HuH-7 (cell line): ENCODE measurements at places on chromosomes 7 and 10.

GRCh38 chr7:151793991-151794507 lies 82.9 kb downstream of the PRKAG2 start:
- DNase-seq = no peak

DNA sequence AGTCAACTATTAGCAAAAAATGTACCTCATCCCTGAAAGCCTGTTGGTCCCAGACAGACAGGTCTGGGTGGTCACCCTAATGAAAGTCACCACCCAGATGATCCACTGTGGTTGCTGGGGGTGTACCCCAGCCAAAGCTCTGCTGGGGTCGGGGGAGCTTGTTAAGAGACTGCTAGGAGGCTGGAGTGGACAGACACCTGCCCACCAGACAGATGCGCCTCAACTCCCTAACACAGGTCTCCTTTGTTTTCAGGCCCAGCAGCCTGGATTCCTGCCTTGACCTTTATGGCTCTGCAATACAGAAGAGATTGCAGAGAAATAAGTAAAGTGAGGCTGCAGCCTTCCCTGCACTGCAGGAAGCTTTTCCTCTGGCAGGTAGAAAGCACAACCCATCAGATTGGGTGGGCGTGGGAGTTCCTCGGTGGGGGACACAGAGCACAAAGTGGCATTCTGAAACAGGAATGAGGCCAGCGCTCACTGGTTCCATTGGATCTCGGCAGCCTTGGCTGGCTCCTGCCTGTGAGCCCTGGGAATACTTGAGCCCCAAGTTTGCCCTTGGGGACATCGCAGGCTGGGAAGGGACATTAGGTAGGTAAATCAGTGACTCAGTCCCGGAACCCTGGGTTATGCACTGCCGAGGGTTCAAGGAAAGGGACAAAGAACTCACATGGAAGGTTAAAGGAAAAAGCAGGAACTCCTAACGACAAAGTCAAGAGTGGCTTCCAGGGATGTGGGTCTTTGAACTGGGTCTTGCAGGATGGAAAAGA lies 18.0 kb upstream of the ZNF488 start:
- DNase-seq = no peak

- DNase-seq = no peak
Observed at GRCh38 chr7:16850614-16851466, 30.9 kb downstream of the AGR3 start.

DNA sequence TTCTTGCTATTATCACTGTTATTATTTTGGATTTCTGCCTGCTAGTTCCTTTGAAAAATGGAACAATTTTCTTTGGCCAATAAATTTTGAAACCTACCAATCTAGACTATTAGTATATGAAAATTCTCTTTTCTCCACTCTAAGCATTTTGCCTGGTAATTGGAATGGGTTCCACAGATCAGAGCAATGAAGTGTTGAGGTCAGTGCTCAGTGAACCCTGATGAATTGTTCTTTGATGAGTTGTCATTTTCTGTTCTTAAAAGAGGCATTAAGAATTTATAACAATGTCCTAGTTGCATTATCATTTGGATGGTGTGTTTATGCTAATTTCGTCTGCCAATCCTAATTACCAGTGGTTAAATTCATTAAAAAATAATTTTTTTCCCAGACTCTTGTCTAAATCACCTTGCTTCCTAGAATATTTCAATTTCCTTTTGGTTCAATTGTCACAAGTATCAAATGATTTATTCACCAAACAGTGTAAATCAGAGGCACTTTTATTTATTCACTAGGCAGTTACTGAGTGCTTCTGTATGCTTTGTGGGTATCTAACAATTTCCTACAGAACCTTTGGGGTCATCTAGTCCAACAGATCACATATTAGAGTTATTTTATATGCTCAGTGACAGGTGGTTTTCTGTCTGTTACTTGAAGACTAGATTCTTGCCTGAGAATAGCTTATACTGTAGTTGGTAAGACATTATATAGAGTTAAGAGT lies 239.0 kb downstream of the DNAJB9 start:
- no peak for DNase-seq

- DNase-seq = no peak
Observed at GRCh38 chr10:124619195-124619594, 125.0 kb downstream of the FAM53B start.

- no peak for DNase-seq
Observed at GRCh38 chr10:3407208-3407607, 234.6 kb upstream of the PITRM1 start.

GRCh38 chr7:133230591-133231194 lies 22.2 kb upstream of the EXOC4 start:
- peak; percentile 29 for DNase-seq

GRCh38 chr10:115950320-115950719 lies 322.7 kb downstream of the GFRA1 start:
- no peak for DNase-seq

GRCh38 chr10:110649347-110650264 lies 5.5 kb downstream of the RBM20 start:
- no peak for DNase-seq

DNA sequence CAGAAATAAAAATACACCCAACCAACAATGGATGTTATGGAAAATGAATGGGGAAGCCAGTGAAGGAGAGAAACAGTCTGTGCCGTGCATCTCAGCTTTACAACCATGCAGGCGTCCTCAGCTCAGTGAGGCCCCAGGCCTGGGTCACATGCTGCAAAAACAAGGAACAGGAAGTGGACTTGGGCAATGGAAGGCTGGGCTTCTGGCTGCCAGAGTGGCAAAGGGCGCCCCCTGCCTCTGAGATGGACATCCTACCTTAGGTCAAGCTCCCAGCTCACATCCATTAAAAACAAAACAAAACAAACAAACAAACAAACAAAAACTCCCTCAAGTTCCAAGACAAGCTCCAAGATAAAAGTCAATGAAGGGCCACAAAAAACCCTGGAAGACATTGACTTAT lies 54.7 kb upstream of the AFAP1L2 start:
- peak; percentile 18 for DNase-seq

DNA sequence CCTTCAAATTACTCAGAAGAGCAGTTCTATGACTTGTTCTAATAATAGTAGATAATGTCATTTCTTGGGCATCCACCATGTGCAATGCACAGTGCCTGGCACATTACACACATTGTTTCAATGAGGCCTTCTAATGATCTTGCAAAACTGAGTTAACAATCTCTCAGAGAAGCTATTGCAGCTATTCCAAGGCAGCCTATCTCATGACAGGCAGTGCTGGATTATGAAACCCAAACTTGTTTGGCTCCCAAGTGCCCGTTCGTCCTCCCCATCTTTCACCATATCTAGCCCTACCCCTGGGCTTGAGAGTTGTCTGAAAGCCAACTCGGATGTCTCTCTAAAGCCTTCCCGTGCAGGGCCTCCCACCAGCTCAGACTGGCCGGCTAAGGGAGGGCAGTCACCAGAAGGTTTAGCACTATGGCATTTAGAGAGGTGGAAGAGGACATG lies 405.1 kb downstream of the PLXNA4 start:
- DNase-seq = no peak

DNA sequence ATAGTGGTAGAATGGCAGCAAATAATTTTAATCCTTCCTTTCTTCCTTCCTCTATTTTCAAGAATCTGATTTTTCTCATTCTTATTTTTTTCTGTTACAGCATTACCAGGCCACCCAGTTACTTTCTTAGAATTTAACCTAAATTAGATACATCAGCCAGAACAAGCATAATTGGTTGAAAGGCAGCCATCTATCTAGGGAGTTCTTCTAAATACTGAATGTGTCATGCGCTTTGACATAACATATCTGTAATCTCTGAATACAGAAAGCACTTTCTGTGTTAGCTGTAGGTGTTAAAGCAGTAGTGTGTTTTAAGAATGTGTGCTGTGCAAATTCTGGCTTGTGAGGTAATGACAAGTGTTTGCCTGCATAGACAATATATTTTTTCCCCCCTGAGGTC lies 97.3 kb downstream of the BTRC start:
- DNase-seq = no peak

GRCh38 chr10:76723844-76724243 lies 913.8 kb downstream of the KCNMA1 start:
- no peak for DNase-seq

DNA sequence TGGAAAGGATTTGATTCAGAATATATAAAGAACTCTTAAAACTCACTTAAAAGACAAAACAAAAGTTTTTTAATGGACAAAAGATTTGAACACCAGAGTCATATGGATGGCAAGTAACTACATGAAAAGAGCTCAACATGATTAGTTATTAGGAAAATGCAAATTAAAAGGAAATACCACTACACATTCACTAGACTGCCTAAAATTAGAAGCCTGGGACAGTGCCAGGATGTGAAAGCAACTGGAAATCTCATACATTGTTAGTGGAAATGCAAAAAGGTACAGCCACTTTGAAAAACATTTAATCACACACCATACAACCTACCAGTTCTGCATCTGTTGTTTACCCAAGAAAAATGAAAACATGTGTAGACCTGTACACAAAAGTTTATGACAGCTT lies 48.8 kb downstream of the RALA start:
- no peak for DNase-seq

DNA sequence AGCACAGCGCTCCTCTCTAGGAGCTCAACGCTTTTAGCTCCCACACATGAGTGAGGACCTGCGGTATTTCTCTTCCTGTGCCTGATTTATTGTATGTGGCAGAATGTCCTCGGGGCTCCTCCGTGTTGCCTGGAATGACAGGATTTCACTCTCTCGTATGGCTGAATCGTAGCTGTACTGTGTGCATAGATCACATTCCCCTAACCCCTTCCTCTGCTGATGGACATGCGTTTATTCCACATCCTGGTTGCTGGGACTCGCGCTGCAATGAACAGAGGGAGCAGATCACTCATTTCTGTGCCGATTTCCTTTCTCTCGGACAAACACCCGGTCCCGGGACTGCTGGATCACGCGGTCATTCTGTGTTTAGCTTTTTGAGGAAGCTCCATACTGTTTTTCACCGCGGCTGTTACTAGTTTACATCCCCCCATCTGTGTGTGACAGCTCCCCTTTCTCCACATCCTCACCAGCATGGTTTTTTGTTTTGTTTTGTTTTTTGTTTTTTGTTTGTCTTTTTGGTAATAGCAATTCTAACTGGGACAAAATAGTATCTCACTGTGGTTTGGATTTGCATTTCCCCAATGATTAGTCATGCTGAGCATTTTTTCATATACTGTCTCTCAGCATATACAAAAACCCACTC lies 76.3 kb downstream of the FOXL3 start:
- no peak for DNase-seq

DNA sequence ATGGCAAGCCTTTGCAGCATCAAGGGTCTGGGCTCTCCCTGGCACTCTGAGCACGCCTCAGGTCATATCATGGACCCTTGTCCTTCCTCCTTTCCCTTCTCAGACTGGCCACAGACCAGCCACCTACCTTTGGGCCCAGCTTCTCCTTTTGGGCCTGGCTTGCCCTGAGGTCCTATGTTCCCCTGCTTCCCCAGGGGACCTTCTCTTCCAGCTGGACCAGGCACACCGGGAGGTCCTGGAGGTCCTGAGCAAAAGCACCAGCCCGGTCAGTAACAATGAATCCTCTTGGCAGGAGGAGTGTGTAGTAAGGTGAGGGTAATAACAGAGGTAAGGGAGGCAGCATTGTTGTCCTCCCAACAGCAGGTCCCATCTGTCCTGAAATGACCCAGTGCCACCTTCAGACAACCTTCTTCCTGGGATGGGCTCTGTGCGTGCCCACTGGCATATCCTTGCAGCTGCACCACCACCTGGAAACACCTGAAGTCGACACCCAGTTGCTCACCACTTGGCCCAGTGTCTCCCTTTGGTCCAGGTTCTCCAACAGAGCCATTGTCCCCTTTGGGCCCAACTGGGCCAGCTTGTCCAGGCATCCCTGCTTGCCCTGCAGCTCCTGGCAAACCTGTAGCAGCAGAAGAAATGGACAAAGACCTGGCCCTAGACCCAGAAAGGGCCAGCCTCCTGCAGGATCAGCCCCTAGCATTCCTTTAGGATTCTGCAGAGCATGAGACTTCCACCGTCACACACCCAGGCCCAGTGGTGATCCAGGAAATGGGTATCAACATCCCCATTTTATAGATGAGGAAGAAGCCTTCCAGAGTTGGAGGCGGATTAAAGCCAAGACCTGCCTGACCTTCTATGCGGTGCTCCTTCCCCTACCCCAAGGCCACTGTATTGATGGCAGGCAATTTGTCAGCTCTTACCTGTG lies 6.4 kb downstream of the SFTPD start:
- DNase-seq = no peak

GRCh38 chr10:14625765-14626525 lies 148.8 kb downstream of the FAM107B start:
- DNase-seq = no peak

DNA sequence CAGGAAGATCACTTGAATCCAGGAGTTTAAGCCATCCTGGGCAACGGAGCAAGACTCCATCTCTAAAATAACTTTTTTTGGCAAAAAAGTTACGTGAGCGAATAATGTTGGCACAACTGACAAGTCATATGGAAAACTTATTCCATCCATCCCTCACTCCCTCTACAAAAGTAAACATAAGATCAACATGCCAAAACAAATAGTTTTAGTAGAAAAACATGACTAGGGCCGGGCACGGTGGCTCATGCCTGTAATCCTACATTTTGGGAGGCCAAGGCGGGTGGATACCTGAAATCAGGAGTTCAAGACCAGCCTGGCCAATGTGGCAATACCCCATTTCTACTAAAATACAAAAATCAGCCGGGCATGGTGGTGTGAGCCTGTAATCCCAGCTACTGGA lies 25.6 kb downstream of the SLC25A16 start:
- no peak for DNase-seq

DNA sequence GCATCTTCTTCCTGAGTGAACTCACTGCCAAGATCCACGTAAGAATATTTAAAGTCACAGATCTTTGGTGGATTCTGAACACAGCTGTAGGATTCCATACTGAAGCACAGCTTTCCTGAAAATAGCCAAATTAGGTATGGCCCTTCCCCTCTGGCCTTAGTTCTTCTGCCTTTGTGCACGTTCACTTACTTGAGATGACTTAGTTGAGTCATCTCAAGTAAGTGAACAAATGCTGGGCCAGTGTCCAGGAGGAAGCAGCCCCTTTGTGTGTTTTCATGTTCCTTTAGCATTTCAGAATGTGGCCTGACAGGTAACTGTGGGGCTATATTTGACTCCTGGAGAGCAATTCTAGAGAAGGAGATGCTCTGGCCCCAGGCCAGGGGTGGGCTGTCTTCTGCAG lies 51.5 kb downstream of the CCNY start:
- no peak for DNase-seq

DNA sequence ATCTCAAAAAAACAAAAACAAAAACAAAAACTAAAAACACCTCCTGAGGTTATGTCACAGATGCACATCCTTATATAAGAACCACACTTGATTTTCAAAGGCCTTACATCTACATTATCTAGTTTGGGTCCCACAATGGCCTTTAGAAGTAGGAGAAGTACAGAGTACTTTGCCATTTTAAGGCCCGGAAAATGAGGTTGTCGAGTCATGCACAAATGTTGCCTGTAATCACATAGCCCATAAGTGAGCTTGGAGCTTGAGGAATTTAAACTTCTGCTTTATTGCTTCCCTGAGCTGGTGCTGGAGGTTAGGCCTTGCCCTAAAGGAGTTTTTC lies 9.7 kb upstream of the MKRN1 start:
- DNase-seq = no peak

DNA sequence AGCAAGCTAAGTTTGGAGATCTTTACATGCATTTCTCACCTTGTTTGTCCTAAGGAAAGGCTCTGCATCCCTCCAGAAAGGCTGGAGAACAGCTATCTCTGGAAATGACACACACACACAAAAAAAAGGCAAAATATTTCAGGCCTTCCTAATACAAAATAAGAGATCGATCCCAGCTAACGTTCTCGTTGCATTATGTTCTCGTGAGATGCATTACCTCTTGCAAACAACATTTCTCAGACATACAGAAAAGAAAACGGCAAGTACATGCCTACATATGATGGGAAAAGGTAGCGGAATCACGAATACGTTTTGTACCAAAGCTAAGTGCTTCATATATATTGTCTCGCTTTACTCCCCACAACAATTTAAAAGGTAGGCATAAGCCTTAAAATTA lies 488 bp downstream of the MTERF1 start:
- no peak for DNase-seq
